ENCODE measurements at places on chromosomes 12 and 14. TPM values are rescaled to one million over a fixed set of nuclear protein-coding genes. Genes with fewer than 3 reads are reported as not detected.

DNAI7 gene
- not detected for total RNA-seq

CD27 gene
- total RNA-seq = under 0.01 TPM

RBP5 gene
- total RNA-seq = not detected

TSPAN19 gene
- total RNA-seq = not detected

ABCD2 gene
- 0.32 TPM for total RNA-seq

EFS gene
- 7.8 TPM for total RNA-seq

ERP27 gene
- not detected for total RNA-seq

AJUBA gene
- 131 TPM for total RNA-seq

ASIC1 gene
- 1.6 TPM for total RNA-seq

DNA sequence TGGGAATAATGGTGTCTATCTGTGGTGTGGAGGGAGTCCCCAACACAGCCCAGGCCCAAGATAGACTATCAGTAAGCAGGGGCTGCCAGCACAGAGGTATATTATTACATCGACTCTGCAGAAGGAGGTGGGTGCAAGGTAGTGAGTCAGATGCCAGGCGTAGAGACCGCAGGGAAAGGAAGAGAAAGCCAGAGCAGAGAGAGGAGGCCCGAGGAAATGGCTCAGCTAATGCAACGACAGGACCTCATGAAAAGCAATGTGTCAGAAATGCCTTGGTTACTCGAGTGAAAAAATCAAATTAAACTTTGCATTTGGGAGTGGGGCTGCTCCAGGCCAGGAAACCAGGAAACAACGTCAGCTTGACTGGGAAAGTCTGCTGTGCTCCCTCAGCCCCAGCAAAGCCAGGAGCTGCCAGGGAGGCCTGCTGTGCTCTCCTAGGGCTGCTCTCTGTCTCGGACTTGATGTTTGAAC lies 173.2 kb downstream of the SUDS3 start:
- DNase-seq = no peak

DNA sequence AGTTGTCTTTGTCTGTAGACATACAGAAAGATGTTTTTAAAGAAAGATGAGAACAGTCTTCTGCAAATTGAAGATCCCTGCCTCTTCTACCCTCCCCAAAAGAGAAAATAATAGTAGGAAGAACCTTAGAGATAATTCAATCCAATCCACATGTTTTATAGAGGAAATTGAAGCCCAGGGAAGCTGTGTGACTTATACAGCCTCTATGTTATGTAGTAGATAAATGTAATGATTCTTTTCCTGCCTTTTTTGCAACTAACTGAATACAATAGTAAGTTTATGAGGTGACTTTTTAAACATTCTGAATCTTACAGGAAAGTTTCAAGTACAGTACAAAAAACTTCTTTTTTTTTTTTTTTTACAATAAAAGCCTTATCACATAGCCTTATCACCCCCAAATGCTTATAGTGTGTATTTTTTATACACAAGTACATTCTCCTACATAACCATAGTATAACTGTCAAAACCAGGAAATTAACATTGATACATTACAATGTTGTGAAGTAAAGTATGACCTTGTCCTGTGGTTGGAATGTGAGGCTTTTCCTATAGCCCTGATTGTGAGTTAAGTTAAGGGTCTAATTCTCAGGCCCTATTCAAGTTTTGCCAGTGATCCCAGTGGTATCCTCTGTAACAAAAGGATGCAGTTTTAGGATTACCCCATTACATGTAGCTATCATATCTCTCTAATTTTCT lies 94.4 kb downstream of the FIGNL2 start:
- DNase-seq = no peak

DNA sequence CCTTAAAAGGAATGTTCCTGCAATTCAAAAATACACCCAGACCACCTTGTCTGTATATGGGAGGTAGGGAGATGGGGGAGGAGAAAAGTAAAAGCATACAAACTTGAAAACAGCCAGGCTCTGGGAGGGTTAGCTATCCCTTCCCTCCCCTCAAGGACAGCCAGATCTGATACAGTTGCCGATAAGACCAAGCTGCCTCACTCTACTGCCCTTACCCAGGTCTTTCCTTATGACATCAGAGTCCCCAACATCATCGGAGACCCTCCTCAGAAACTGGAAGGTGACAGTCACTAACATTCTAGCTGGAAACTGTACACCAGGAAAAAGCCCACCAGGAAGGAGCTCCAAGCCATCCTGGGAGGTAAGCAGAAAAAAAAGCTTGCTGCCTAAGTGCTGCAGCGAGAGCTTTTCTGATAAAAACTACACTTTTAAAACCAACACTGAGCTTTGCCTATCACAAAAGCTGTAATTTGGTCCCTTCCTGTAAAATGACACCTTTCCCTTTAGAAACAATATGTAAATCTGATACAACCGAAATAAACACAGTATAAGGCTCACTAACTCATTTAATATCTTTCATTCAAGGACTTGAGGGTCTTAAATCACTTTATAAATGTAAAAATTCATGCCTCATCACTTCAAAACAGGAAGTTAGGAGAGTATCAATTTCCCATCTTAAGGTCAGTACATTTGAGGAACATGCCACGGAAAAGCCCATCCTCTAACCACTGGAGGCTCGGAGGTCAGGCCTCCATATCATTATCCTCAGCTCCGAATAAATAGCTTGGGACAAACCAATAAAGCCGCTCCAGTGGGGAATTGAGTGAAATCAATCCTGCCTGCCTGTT lies 20.4 kb upstream of the PLEKHH1 start:
- no peak for DNase-seq

DNA sequence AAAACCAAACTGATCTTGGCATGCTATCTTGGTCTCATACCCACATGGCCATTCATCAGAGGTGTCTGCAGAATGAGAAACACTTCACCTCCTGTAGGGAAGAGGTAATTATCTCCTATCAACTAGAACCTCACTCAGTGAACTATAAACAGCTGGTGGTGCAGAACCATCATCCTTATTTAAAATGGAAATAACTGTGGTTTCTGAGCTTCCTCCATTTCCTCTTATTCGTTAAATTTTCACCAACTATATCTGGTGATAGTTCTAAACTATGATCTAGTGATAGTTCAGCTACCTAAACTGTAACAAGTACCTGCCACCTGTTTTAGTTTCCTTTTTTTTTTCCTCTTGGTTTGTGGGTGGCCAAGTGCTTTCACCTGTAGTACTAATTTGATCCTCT lies 218.5 kb downstream of the FUT8 start:
- DNase-seq = no peak

DNA sequence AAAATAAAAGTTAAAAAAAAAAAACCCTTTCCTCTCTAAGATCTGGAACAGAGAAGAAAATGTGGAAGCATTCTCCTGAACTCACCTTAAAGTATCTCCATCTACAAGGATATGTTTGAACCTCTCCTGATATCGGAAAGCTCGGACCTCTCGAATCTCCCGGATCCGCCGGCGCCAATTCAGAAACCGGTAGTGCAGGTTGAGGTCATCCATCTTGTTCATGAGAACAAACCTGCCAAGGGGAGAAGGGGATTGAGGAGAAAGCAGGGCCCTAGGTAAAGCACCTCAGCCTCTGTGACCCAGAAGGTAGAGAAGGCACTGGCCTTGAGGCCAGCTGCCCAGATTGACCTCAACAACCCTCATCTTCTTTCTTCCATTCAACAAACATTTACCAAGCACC lies 2.2 kb downstream of the SPRYD3 start:
- no peak for DNase-seq

- DNase-seq = no peak
Measured at GRCh38 chr12:64025174-64025958, 180.9 kb downstream of the SRGAP1 start.

DNA sequence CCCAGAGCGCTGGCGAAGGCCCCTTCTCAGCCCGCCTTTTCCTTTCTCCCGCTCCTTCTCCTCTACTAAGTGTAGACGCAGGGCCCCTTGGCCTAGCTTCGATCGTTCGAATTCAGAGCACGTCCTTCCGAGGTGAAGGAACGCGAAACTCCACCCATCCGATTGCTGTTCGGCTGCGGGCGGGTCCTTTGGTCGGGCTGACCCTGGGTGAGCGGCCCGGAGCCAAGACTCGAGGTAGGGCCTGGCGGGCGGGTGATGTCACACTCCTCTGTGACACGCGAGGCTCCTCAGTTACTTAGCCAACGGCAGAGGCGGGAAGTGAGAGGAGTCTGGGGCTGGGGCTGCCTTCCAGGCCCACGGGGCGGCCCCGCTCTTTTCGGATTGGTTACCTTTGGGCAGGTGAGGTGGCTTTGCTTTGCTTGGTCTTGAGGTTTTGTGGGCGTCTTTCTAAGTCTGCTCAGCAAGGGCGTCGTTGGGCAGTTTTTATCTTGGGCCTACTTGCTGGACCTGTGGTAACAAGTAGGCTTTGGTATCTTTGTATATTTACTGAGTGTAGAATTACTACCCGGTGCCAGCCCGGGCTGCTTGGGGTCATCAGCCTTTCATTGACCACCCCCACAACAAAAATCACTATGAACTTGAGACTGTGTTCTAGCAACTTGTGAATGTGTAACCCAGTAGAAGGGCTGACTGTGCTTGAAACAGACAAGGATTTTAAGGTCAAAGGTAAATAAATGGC lies 694 bp downstream of the TMBIM6 start:
- DNase-seq = peak; percentile 88

DNA sequence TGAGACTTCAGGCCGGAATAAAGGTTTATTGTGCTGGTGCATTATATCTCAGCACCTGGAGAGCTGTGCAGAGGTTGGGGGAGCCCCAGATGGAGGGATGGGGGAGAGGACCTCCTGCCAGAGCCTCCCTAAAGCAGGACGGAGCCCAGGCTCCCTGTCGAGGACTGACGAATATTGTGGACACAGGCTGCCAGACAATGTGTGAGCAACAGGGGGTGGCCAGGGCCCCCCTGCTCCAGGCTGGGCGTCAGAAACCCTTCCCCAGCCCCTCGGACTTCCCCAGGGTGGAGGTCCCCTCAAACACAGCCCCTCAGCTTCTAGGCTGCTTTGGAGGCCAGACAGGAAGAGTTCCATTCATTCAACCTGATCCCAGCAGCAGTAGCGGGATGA lies 8.0 kb downstream of the TMEM119 start:
- no peak for DNase-seq

DNA sequence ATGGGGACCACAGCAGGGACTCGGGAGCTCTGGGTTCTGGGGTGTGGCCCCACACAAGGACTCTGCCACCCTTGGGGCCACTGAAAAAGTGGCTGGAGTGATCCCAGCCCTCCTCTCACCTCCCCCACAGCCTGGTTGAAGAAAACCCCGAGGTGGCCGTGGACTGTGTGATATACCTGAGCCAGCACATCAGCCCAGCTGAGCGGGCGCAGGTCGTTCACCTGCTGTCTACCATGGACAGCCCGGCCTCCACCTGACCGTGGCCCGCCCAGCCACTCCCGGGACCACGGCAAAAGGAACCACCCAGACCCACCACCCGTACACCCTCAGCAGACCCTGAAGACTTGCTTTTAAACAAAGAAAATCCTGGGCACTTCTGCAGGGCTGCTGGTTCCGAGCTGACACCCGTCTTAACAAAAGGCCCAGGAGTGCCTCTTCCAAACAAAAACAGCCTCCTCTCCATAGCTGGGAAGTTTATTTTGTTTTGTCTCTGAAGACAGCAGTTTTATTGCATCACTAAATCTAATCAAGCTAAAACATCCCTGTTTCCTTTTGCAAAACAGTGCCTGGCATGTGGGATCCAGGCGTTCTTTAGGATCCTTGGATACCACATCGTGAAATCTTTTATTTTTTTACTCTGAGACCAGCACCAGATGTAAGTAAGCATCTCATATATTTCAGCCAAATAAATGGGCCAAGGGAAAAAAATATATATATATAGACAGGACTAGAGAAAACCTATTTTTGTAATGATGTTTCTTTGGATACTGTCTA lies 42.8 kb downstream of the FOXN4 start:
- peak; percentile 72 for DNase-seq

DNA sequence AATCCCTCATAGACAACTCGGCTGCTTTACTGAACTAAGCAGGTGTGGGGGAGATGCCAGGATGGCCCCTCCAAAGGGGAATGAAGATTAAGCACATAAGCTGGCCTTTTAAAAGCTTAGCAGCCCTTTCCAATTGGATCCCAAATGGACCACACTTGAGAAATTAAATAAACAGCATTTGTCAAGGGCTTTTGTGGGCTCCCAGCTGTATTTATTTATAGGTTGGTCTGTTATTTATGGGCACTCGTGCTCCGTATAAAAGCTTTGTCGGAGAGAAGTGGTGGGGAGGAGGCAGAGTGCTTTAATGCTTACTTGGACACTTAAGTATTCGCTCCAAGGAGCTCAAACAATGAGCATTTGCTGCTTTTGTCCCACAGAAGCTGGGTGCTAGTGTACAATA lies 580.2 kb downstream of the MED13L start:
- no peak for DNase-seq

GRCh38 chr12:55940065-55940732 lies 9.2 kb downstream of the DGKA start:
- DNase-seq = peak; percentile 84

GRCh38 chr12:121162384-121162783 lies 29.7 kb downstream of the P2RX7 start:
- DNase-seq = no peak

- DNase-seq = no peak
Measured at GRCh38 chr12:1635301-1636095, 6.5 kb downstream of the WNT5B start.

GRCh38 chr12:64826234-64826633 lies 1.8 kb downstream of the TBC1D30 start:
- DNase-seq = peak; percentile 41

DNA sequence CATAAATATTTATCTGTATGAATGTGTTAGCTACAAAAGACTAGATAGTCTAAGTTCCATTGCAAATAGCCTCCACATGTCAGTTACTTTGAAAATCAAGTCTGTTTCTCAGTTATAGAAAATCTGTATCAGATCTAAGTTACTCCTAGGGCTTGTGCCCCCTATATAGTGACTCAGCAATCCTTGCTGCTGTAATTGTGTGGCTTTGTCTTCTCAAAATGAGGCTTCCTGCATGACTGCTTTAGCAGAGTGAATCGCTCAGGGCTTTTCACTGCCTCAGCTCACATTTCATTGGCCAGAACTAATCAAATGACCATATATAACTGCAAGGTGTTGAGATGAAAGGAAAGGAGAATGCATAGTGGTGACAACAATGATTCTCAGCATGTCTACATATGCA lies 552.2 kb upstream of the STXBP6 start:
- no peak for DNase-seq

GRCh38 chr14:61326146-61326545 lies 4.8 kb downstream of the PRKCH start:
- DNase-seq = no peak

DNA sequence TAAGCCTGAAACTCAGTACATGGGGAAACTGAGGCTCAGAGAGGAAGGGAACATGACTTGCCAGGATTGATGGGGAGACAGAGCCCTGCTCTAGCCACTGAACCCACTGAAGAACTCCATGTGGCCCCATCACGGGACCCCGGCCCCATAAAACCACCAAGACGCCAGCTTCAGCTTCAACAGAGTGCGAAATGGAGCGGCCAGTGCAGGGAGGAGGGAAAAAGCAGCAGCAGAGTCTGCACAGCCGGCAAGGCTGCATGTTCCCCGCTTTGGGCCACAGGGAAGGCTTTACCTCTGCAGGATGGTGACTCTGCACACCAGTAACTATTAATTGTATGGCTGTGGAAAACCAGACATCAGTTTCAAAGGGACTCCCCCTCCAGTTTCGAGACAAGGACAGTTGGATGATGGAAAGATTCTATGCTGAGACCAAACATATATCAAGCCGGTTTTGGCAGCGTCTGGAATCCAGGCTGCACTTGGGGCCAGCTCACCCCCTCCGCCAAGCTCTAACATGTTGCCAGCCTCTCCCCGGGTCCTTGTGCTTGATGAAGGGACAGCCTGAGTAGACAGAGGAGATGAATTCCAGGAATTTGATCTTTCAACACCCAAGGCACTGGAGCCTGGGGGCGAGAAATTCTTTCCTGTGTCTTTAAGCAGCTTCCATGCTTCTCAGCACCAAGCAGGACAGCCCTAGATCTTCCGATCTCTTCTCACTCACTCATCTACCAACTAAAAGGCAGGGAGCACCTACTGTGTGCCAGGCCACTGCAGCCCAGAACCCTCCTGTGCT lies 55.7 kb upstream of the BCL11B start:
- DNase-seq = no peak
